ENCODE measurements at places on chromosomes 16 and 17.

DNA sequence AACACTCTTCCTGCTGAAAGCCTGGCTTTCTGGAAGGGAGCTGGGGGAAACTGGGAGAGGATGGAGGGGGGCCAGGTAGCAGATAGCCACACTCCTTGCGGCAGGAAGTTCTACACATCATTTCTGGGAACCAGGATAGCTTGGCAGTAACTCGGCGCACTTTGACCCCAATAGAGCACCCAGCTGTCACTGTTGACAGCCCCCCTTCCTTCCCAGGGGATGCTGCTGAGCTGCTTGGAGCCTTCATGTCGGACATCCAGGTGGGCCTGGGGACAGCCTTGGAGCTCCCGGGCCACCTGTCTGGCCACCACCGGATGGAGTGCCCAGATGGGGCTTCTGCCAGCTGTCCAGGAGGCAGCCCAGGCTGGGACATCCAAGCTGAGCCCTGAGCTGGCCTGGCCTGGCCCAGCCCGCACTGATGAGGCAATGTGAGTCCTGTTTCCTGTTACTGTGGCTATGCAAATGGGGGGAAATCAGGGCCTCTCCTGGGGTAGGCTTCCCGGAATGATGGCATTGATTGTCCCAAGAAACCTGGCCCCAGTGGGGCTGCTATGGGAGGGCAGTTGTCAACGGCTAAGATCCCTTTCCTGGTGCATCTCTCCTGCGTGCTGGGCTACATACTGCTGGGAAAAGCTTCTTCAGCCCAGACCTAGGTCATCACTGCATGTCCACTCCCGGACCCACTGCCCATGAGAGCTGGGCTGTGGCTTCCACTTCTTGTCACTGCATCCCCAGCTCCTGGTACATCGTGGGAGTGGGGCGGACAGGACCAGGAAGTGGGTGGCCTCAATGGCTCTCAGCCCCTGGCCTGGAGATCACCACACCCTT lies 50.0 kb downstream of the SOCS1 start:
- DNase-seq: no peak

GRCh38 chr16:73014768-73015167 lies 33.2 kb downstream of the ZFHX3 start:
- DNase-seq: no peak

DNA sequence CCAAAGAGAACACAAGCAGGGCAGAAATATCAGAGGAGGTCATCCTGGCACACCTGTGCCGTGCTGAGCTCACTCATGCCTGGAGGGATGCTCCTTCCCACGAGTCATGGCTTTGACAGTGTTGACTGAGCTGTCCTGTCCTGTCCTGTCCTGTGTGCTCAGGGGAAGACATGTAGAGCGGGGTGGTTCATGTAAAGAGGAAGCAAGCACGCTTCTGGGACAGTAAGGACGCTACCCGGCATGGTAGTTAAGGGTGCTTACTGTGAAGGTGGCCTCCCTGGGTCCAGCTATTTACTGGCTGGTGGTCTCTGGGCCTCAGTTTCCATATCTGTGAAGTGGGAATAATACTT lies 398 bp downstream of the LGALS9 start:
- no peak for DNase-seq

DNA sequence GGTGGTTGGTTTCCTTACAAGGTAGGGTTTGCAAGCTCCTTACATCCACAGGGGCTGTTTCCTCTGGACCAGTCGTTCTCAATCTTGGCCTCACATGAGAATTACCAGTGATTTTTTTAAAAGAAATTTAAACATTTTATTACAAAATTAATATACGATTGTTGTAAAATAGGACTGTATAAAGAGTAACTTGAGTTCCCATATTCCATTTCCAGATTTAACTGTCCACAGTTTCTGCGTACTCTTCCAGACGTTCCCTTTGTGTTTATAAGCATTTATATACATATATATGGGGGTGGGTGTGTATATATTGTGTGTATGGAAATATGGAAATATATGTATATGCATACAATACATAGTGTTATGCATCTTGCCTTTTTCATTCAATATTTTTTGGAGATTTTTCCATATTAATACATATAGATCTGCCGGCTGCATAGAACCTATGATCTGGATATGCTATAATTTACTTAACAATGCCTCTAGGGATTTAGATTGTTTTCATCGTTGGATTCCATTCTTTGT lies 31.5 kb downstream of the HLF start:
- DNase-seq: no peak

DNA sequence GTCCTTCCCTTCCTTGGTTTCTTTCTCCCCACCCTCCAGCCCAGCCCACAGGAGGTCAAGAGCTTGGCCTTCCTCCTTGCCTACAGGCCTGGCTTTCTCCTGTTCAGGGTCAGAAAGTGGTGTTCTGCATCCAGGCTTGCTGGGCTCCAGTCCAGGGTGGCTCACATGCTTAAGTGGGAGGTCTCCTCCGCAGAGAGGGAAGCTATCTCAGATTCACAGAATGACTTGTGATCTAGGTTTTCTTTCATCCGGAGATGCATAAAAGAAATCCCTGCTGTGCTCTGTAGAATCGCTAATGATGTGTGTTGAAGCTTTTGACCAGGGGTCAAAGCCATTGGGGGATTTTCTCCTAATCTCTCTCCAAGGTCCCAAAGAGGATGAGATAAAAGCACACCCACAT lies 382.3 kb upstream of the EEF2KMT start:
- DNase-seq: no peak

DNA sequence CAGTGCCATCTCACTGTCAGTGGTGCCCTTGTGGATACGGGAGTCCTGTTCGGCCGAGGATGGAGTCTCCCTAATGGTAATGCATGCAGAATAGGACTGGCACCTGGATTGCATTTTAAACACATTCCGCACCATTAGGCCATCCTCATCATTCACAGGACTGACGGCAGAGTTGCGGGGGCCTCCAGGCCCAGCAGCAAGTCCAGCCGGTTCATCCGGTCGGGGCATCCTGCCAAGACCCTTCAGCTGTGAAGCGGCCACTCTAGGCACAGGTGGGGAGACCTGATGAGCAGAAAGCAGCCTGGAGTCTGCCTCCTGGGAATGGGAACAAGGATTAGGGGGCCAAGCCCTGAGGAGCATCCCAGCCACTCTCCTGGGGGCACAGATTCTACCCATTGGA lies 90.3 kb upstream of the XYLT1 start:
- no peak for DNase-seq

- no peak for DNase-seq
These were observed 1.1 kb downstream of the TSEN54 start for GRCh38 chr17:75517297-75517865.

Measured in activated T-helper 9 cell treated with anti-CD3 and anti-CD28 coated beads, Interleukin-2, amount 50 U/mL, for 16 hours (primary cell).